Stimulated activated CD8-positive, alpha-beta memory T cell treated with anti-CD3 and anti-CD28 coated beads, Interleukin-7, amount 100 ng/mL, for 1 hour (primary cell): ENCODE measurements at places on chromosomes 5 and 9.

DNA sequence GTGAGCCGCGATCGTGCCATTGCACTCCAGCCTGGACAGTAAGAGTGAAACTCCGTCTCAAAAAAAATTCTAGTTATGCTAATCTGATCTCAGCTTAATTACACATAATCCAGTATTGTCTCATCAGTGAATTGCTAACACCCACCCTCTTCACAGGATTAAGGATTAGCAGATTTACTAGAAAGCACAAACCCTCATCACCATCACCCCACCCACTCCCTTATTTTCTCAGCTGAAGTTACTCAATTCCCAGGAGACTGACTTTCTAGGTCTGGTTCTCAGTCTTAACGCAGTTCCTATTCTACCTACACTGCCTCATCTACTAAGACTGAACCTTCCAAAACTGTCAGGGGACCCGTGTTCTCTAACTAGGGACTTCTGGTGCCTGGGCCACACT is 9.0 kb downstream of the TOR1B start:
- DNase-seq: no peak

DNA sequence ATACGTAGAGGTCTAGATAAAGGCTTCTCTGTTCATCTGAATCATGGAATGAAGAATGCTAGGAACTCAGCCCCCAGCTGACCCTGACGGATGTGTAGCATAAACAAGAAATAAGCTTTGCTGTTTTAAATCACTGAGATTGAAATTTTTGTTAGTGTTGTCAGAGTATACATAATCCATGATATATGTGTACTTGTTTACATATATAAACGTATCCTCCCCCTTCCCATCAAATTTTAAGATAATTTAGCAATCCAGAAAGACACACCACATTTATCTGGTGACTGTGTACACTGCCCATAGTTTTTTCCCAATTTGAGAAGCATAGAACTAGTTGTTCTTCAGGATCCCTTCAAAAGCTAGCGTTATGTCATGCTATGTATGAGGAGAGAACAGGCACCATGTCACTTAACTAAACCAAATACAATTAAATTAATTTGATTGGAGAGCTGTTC is 80.8 kb upstream of the OSMR start:
- no peak for DNase-seq

- DNase-seq: no peak
These were observed 6.0 kb upstream of the NEK6 start for GRCh38 chr9:124251605-124252378.

- no peak for DNase-seq
These were observed 76.6 kb downstream of the GOLM1 start for GRCh38 chr9:86022687-86023266.

DNA sequence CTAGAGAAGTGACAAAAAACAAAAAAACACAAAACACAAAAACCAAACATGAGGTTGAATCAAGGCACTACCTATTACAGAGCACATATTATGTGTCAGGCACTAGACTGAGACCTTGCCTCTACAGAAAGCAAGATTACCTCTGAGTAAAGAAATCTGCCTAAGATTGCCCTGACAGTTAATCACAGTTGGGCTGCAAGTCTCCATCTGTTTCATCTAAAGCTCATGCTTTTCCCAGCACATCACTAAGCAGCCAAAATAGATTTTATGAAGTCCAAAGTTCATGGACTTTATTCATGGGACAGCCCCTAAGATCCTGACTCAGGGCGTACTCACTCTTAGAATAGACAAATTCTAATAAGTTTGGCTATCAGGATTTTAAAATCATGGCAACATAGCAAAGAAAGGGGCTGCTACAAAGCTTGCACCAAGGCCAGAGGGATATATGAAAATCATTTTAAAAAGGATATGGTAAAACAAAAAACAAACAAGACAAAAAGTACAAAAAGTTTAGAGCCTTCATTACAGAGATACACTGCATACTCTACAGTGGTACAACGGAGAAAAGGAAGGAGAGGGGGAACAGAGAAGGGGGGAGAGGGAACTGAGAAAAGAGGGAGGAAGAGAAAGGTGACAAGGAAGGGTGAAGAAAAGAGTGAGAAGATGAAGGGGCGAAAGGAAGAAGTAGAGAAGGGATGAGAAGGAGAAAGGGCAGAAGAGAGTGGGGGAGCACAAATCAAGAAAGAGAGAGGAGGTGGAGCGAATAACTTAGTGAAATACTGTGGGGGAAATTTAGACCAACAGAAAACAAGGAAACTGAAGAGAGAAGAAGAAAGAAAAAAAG is 58.2 kb downstream of the RICTOR start:
- DNase-seq: no peak

DNA sequence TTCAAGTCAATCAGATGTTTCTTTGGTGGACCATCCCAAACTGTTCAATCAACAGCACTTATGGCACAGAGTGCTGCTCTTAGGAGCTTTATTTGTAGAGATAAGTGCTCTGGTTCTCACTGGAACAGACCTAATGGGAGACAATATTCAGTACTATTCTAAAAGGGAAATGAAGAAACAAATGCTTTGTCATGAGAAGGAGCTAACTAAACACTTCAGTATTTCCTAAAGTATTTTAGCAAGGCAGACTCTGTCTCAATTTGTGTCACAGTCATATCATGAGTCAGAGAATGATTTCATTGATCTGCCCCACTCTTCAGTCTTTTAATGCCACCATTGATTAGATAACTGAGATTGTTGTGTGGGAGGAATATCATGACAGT is 175.3 kb downstream of the SLF1 start:
- DNase-seq: no peak

GRCh38 chr5:129082225-129083136 is 12.1 kb upstream of the ISOC1 start:
- DNase-seq: no peak

DNA sequence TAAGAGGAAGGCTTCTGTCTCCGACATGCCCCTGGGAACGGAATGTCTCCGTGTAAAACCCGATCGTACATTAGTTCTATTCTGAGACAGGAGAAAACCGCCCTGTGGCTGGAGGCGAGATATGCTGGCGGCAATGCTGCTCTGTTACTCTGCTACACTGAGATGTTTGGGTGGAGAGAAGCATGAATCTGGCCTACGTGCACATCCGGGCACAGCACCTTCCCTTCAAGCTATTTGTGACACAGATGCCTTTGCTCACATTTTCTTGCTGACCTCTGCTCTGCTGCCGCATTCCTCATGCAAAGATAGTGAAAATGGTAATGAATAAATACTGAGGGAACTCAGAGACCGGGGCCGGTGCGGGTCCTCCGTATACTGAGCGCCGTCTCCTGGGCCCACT is 2.2 kb upstream of the DPP7 start:
- DNase-seq: no peak

- DNase-seq: no peak
These were observed 119.1 kb upstream of the TBC1D2 start for GRCh38 chr9:98374385-98375051.

GRCh38 chr5:142754031-142754430 is 16.1 kb upstream of the ARHGAP26 start:
- no peak for DNase-seq

DNA sequence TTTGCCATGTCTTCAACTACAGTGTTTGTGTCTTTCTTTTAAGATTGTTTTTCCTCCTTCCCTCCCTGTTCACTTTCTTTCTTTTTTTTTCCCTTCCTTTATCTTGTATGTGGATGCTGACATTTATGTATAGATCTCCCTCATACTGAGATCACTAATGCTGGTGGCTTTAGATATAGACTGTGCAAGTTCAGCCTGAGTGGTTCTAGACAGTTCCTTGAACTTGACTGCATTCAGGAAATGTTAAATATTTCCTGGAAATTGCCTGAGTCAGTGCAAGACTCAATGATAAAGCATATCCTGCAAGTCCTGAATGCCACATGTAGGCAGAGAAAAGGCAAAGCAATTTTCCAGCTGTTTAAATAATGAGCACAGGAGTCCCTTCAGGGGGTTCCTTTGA is 182.5 kb upstream of the NR3C1 start:
- DNase-seq: no peak
